ENCODE measurements at places on chromosomes 6 and 20. TPM values are rescaled to one million over a fixed set of nuclear protein-coding genes. Genes with fewer than 3 reads are reported as not detected.

The CPXM1 gene
- 2.3 TPM for total RNA-seq

The RIMS4 gene
- total RNA-seq, result not detected

The COL9A1 gene
- 0.26 TPM for total RNA-seq

The COX4I2 gene
- total RNA-seq, result not detected

The TLDC2 gene
- not detected for total RNA-seq

The LGSN gene
- under 0.01 TPM for total RNA-seq

The PHACTR3 gene
- total RNA-seq, result 0.66 TPM

The TAAR1 gene
- not detected for total RNA-seq

The ARMC12 gene
- 0.26 TPM for total RNA-seq

The SDCBP2 gene
- 20.0 TPM for total RNA-seq

The ANKRD66 gene
- total RNA-seq, result not detected

The COL11A2 gene
- 0.78 TPM for total RNA-seq

- no peaks in the 10 kb centered on the region for H3K4me1 ChIP-seq
- H3K4me3 ChIP-seq, result no peak overlapping the region
- H3K27me3 ChIP-seq, result no peaks in the 10 kb centered on the region
- H3K27ac ChIP-seq, result no peak overlapping the region
- DNase-seq, result no peak
Observed at GRCh38 chr6:73200735-73201134, 24.6 kb downstream of the KHDC1L start.

- no peak overlapping the region for H3K4me3 ChIP-seq
- H3K27me3 ChIP-seq, result no peaks in the 10 kb centered on the region
- no peak overlapping the region for H3K27ac ChIP-seq
- H3K36me3 ChIP-seq, result no peaks in the 10 kb centered on the region
Observed at GRCh38 chr6:170393807-170394399, 87.3 kb downstream of the FAM120B start.

DNA sequence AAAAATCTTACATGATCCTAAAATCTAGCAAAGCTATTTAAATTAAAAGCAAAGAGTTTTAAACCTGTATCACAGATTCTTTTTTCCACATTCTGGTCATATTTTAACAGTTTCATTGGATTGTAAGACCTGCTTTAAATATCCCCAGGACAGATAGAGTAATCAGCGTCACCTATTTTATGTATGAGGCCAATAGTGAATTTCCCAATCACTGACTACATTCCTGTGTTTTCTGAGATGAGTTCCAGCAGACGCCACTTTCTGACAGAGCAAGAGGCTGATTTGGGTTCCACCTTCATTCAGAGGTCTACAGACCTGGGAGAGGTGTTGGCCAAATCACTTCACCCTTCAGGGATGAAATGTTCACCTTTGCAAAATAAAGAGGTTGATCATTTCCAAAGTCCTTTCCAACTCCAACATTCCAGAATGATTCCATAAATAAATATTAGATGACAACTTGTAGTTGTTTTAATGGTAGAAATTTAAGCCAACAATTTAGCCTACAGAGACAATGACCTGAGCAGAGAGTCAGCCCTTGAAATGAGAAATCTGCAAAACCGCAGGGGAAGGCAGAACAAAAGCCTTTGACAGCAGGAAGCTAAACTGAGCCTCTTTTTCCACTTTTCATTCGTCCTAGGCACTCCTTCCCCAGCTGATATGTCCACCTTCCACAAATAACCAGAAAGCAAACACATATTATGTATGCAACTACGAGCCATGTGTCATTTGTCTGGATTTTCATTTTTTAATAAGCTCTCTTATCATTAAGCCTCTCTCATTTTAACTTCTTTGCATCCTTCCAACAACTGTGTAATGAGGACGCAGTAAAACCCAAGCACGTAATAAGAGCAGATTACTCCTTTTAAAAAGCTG is 105.2 kb downstream of the TFAP2A start:
- H3K27ac ChIP-seq, result no peak overlapping the region
- H3K27me3 ChIP-seq, result no peaks in the 10 kb centered on the region
- no peaks in the 10 kb centered on the region for H3K36me3 ChIP-seq
- DNase-seq, result no peak
- no peaks in the 10 kb centered on the region for H3K4me1 ChIP-seq

GRCh38 chr6:121616406-121616805 is 181.0 kb downstream of the GJA1 start:
- no peak overlapping the region for H3K4me3 ChIP-seq
- no peak overlapping the region for H3K27ac ChIP-seq
- H3K4me1 ChIP-seq, result no peaks in the 10 kb centered on the region
- H3K27me3 ChIP-seq, result no peaks in the 10 kb centered on the region

- H3K27ac ChIP-seq, result no peak overlapping the region
- H3K4me1 ChIP-seq, result peaks cover 39% of the 10 kb centered on the region
- H3K27me3 ChIP-seq, result no peaks in the 10 kb centered on the region
- no peaks in the 10 kb centered on the region for H3K36me3 ChIP-seq
- DNase-seq, result no peak
Observed at GRCh38 chr6:34595332-34596184, 39.4 kb upstream of the SPDEF start.

GRCh38 chr20:20204256-20204655 is 151.9 kb downstream of the CFAP61 start:
- no peaks in the 10 kb centered on the region for H3K27me3 ChIP-seq
- no peaks in the 10 kb centered on the region for H3K4me1 ChIP-seq
- H3K27ac ChIP-seq, result no peak overlapping the region

DNA sequence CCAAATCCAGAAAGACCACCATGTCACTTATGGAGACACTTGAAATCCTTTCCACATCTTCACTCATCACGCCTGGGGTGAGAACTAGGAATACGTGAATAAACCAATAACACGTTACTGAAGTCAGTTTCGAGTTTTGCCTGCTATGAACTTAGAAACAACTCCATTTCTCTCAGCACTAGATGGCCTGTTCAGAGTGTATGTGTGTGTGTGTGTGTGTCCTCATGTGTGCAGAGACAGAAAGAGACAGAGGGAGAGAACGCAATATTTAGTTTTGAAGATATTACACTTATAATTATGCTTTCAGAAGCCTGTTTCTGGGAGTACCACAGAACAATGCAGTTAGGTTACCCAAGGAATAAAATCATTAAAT is 81.2 kb upstream of the CCN6 start:
- H3K27me3 ChIP-seq, result no peaks in the 10 kb centered on the region
- no peak overlapping the region for H3K4me3 ChIP-seq
- H3K27ac ChIP-seq, result no peak overlapping the region
- no peaks in the 10 kb centered on the region for H3K36me3 ChIP-seq
- no peaks in the 10 kb centered on the region for H3K4me1 ChIP-seq
- no peak for DNase-seq

DNA sequence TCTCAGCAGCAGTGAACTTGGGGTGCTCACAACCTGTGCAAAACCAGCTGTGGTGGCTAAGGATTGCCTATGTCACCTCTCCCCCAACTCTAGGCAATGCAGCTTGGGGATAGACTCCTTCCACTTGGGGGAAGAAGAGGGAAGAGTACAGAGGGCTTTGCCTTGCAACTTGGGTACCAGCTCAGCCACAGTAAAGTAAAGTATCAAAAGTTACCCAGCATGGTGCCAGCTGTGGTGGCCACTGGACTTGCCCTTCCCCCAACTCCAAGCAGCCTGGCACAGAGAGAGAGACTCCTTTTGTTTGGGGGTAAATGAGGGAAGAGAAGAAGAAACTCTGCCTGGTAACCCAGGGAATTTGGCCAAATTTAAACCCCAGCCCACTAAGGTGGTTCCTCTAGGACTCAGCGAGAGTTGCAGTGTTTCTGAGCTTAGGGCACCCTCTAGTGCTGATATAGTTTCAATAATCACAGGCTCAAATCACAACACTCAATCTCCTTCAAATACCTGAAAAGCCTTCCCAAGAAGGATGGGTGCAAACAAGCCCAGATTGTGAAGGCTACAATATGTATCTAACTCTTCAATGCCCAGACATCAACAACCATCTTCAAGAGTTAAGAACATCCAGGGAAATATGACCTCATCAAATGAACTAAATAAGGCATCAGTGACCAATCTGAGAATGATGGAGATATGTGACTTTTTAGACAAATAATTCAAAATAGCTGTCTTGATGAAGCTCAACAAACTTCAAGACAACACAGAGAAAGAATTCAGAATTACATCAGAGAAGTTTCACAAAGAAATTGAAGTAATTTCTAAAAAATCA is 7.6 kb upstream of the DEFB129 start:
- no peak for DNase-seq
- peaks cover 12% of the 10 kb centered on the region for H3K27me3 ChIP-seq
- no peak overlapping the region for H3K27ac ChIP-seq
- no peak overlapping the region for H3K4me3 ChIP-seq
- H3K36me3 ChIP-seq, result no peaks in the 10 kb centered on the region

DNA sequence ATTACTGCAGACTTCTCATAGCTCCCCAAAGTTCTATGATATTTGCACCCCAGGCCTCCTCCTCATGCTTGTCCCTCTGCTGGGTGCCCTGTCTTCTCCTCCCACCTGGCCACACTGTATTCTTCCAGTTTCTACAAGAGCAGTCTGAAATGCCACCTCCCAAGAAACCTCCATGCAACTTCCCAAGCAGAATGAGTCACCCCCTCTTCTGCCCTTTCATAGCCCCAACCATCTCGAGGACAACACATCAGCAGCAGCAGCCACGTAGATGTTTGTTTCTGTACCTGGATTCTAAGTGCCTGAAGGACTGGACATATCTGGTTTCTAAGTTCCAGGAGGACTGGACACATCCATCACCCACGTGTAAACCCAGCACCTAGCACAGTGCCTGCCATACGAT is 6.6 kb upstream of the ULBP2 start:
- H3K4me3 ChIP-seq, result no peak overlapping the region
- no peak overlapping the region for H3K27ac ChIP-seq
- H3K4me1 ChIP-seq, result peaks cover 13% of the 10 kb centered on the region
- peaks cover 40% of the 10 kb centered on the region for H3K27me3 ChIP-seq
- no peak for DNase-seq

- no peaks in the 10 kb centered on the region for H3K27me3 ChIP-seq
- H3K27ac ChIP-seq, result no peak overlapping the region
- no peaks in the 10 kb centered on the region for H3K4me1 ChIP-seq
- H3K36me3 ChIP-seq, result no peaks in the 10 kb centered on the region
- DNase-seq, result no peak
Observed at GRCh38 chr6:90111387-90111786, 185.3 kb downstream of the BACH2 start.

GRCh38 chr6:152863618-152864326 is 113.2 kb downstream of the VIP start:
- DNase-seq, result peak; percentile 70
- H3K4me1 ChIP-seq, result no peaks in the 10 kb centered on the region
- H3K36me3 ChIP-seq, result no peaks in the 10 kb centered on the region
- no peak overlapping the region for H3K4me3 ChIP-seq

- peak; percentile 6 for DNase-seq
- H3K27me3 ChIP-seq, result no peaks in the 10 kb centered on the region
- no peaks in the 10 kb centered on the region for H3K36me3 ChIP-seq
Observed at GRCh38 chr6:170160031-170160627, 130.7 kb downstream of the DLL1 start.

DNA sequence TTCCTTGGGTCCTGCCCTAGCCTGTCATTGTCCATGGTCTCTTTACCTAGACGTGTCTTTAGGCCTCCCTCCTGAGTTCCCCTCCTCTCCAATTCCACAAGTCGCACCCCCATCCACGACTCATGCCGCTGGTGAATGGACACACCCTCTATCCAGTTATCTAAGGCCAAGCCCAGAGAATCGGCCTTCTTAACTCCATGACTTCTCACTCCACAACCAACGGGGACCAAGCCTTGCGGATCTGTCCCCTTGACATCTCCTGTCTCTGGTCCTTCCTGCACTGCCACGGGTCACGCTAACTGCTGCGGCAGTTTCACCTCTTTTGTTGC is 7.0 kb upstream of the RREB1 start:
- no peaks in the 10 kb centered on the region for H3K36me3 ChIP-seq
- no peaks in the 10 kb centered on the region for H3K27me3 ChIP-seq
- H3K4me3 ChIP-seq, result no peak overlapping the region
- DNase-seq, result no peak
- H3K27ac ChIP-seq, result no peak overlapping the region
- no peaks in the 10 kb centered on the region for H3K4me1 ChIP-seq

GRCh38 chr6:37540029-37540352 is 40.3 kb upstream of the CCDC167 start:
- no peak overlapping the region for H3K4me3 ChIP-seq
- no peaks in the 10 kb centered on the region for H3K36me3 ChIP-seq
- peaks cover 15% of the 10 kb centered on the region for H3K4me1 ChIP-seq
- DNase-seq, result no peak
- H3K27me3 ChIP-seq, result peaks cover 16% of the 10 kb centered on the region
- no peak overlapping the region for H3K27ac ChIP-seq

GRCh38 chr6:56742122-56742791 is 99.6 kb upstream of the DST start:
- no peaks in the 10 kb centered on the region for H3K36me3 ChIP-seq
- H3K4me1 ChIP-seq, result no peaks in the 10 kb centered on the region
- H3K27me3 ChIP-seq, result no peaks in the 10 kb centered on the region
- DNase-seq, result no peak
- no peak overlapping the region for H3K4me3 ChIP-seq

- no peaks in the 10 kb centered on the region for H3K27me3 ChIP-seq
- no peak overlapping the region for H3K4me3 ChIP-seq
- no peak for DNase-seq
- no peak overlapping the region for H3K27ac ChIP-seq
- H3K36me3 ChIP-seq, result no peaks in the 10 kb centered on the region
Observed at GRCh38 chr20:43893930-43894329, 20.7 kb upstream of the TOX2 start.

DNA sequence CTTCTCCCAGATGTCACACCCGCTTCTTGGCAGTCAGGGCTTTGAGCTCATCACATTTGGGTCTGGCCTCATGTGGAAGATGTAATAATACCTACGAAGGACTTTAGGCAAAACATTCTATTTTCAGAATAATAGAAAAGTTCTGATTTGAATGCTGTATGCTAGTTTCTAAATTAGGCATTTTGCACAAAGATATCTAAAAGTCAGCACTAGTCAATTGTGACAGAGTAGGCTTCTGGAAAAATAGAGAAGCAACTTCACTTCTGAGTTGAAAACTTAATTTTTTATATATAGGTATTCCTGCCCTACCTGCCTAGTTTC is 38.3 kb upstream of the CD2AP start:
- no peak overlapping the region for H3K27ac ChIP-seq
- no peak for DNase-seq
- peaks cover 11% of the 10 kb centered on the region for H3K4me1 ChIP-seq
- H3K4me3 ChIP-seq, result no peak overlapping the region

DNA sequence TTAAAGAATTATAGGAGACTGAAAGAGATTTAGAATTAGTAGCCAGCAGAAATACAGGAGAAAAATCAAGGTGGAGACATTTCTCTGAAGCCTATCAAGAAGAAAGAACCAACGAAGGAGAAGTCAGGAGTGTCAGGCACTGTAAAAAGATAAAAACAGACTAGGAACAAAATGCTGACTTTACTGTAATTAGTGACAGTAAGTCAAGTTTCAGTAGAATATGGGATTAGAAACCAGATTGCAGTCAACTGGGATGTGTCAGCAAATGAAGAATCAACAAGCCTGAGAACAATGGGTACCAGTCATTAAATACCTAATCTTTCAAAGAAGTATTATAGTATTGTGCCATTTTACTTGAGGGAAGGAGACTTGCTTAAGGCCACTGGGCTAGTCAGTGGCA is 21.6 kb downstream of the CALHM6 start:
- no peak for DNase-seq
- peaks cover 5% of the 10 kb centered on the region for H3K4me1 ChIP-seq
- no peak overlapping the region for H3K27ac ChIP-seq
- H3K4me3 ChIP-seq, result no peak overlapping the region
- H3K36me3 ChIP-seq, result no peaks in the 10 kb centered on the region
